ENCODE measurements at places on chromosomes 6 and 20.

GRCh38 chr6:151056230-151056907 is 183.4 kb upstream of the AKAP12 start:
- no peak for DNase-seq
- no peaks in the 10 kb centered on the region for H3K4me1 ChIP-seq
- no peaks in the 10 kb centered on the region for H3K27me3 ChIP-seq
- no peak overlapping the region for H3K4me3 ChIP-seq
- H3K36me3 ChIP-seq: no peaks in the 10 kb centered on the region
- H3K27ac ChIP-seq: no peak overlapping the region

GRCh38 chr20:18737140-18737539 is 76.4 kb upstream of the SCP2D1 start:
- no peak for DNase-seq
- no peaks in the 10 kb centered on the region for H3K4me1 ChIP-seq
- H3K4me3 ChIP-seq: no peak overlapping the region
- no peaks in the 10 kb centered on the region for H3K36me3 ChIP-seq
- no peaks in the 10 kb centered on the region for H3K27me3 ChIP-seq

DNA sequence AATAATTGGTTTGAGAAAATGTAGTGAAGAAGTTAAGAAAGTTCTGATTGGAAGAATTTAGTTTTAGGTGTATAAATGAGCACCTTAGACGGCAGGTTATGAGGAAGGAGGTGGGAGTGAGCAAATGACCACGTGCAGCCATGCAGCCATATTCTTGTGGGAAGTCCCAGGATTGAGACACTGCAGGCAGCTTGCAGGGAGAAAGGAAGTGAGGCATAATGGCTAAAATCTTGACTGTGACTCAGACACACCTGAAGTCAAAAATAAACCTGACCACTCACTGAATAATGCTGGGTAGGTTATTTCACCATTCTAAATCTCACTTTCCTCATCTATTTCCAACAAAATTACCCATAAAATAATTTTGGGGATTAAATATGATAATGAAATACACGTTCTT is 16.6 kb downstream of the DSE start:
- H3K4me1 ChIP-seq: peaks cover 59% of the 10 kb centered on the region
- H3K4me3 ChIP-seq: no peak overlapping the region
- no peak overlapping the region for H3K27ac ChIP-seq
- H3K36me3 ChIP-seq: no peaks in the 10 kb centered on the region

GRCh38 chr20:53606364-53606985 is 12.8 kb upstream of the ZNF217 start:
- H3K4me3 ChIP-seq: no peak overlapping the region
- peaks cover 26% of the 10 kb centered on the region for H3K4me1 ChIP-seq
- DNase-seq: no peak
- no peaks in the 10 kb centered on the region for H3K27me3 ChIP-seq
- H3K36me3 ChIP-seq: no peaks in the 10 kb centered on the region

DNA sequence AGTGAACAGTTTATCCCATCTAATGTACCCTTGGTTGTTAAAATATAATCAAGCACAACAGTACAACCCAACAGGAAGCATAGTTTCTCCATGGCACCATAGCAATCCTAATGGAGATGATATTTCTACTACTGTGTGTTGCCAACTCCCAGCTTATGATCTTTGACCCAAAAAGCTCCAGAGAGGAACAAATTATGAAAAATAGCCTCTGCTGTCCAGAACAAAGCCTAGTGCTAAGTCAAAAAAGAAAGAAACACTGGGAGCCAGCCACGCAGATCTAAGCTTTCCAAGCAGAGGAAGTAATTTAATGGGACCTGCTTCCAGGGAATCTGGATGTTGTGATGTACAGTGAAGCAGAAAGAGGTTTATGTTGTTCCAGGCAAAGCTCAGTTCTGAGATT is 52.2 kb upstream of the TASP1 start:
- H3K27me3 ChIP-seq: no peaks in the 10 kb centered on the region
- no peaks in the 10 kb centered on the region for H3K36me3 ChIP-seq
- peak overlapping the region; percentile 32 for H3K27ac ChIP-seq
- no peaks in the 10 kb centered on the region for H3K4me1 ChIP-seq

DNA sequence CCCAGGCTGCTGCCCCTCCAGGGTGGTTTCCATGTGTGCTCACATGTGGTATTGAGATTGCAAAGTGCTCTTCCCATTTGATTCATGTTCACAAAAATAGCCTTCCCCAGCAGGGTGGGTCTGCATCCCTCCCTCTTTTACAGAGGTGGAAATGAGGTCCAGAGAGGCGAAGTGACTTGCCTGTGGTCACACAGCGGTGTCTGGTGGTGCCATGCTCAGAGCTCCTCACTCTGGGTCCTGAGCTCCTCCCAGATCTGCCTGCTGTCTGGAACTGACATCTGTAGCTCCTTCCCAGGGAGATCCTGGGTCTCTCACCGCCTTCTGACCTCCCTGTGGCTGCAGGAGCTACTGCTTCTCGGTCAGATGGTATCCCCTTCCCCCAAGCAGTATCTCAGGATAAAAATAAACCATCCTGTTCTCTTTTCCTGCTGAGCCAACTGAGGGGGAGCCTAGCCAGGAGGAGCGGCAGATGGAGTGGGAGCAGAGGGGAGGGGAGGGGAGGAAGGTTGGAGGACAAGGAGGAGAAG is 11.9 kb downstream of the CD40 start:
- H3K4me1 ChIP-seq: no peaks in the 10 kb centered on the region
- no peak overlapping the region for H3K27ac ChIP-seq
- no peak for DNase-seq
- H3K36me3 ChIP-seq: peaks cover 25% of the 10 kb centered on the region

DNA sequence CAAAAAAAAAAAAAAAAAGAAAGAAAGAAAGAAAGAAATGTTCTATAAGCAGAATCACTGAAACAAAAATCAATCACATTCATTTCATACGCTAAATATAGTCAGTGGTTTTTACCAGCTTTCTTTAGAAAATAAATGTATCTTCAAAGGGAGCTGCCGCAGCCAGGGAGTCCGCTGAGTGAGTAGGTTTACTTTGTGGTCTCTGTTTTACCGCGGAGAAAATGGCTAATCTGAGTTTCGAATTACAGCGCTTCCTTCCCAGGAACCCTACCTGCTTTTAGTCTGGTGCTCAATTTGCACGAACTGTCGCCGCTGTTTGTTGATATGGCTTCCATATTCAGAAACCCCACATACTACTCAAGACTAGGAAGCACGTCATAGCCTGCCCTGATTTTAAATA is 102.4 kb downstream of the TFAP2A start:
- H3K4me1 ChIP-seq: no peaks in the 10 kb centered on the region
- H3K36me3 ChIP-seq: no peaks in the 10 kb centered on the region
- H3K4me3 ChIP-seq: no peak overlapping the region
- no peak for DNase-seq

DNA sequence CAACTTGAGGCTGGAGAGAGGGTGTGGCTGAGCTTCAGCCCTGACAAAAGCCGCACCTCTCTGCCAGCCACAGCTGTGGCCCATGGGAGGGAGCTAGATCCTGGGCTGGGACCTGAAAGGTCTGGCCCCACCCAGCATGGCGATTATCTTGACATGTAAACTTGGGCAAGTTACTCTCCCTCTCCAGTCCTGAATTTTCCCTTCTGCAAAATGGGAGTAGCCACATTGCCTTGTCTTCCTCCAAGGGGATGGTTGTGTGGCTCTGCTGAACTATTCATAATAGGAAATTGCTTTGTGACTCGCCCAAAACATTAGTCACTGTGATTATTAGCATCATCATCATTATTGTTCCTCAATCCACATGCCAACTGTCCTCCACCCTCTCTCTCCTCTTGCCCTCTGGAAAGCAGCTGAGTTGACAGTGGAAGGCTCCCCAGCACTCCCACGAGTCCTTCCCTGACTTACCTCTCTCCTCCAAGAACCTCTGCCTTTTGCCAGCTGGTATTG is 23.0 kb upstream of the RBPJL start:
- H3K27me3 ChIP-seq: no peaks in the 10 kb centered on the region
- H3K27ac ChIP-seq: no peak overlapping the region
- no peaks in the 10 kb centered on the region for H3K36me3 ChIP-seq
- H3K4me1 ChIP-seq: no peaks in the 10 kb centered on the region

GRCh38 chr6:2876210-2877056 is 26.7 kb downstream of the SERPINB9 start:
- peaks cover 48% of the 10 kb centered on the region for H3K4me1 ChIP-seq
- H3K36me3 ChIP-seq: no peaks in the 10 kb centered on the region
- no peaks in the 10 kb centered on the region for H3K27me3 ChIP-seq
- DNase-seq: peak; percentile 79
- peak overlapping the region; percentile 64 for H3K4me3 ChIP-seq

GRCh38 chr6:47000842-47001241 is 41.3 kb downstream of the ADGRF1 start:
- no peaks in the 10 kb centered on the region for H3K27me3 ChIP-seq
- H3K27ac ChIP-seq: no peak overlapping the region
- no peaks in the 10 kb centered on the region for H3K36me3 ChIP-seq
- no peaks in the 10 kb centered on the region for H3K4me1 ChIP-seq

GRCh38 chr20:10271494-10272219 is 53.0 kb downstream of the SNAP25 start:
- no peak overlapping the region for H3K4me3 ChIP-seq
- no peak overlapping the region for H3K27ac ChIP-seq
- H3K4me1 ChIP-seq: no peaks in the 10 kb centered on the region
- H3K36me3 ChIP-seq: no peaks in the 10 kb centered on the region

GRCh38 chr20:4956200-4956810 is 45.0 kb downstream of the SLC23A2 start:
- H3K27ac ChIP-seq: no peak overlapping the region
- no peaks in the 10 kb centered on the region for H3K27me3 ChIP-seq
- no peaks in the 10 kb centered on the region for H3K36me3 ChIP-seq
- no peak for DNase-seq
- no peak overlapping the region for H3K4me3 ChIP-seq
- H3K4me1 ChIP-seq: peaks cover 9% of the 10 kb centered on the region

GRCh38 chr6:34817446-34817845 is 25.6 kb downstream of the BLTP3A start:
- peaks cover 30% of the 10 kb centered on the region for H3K4me1 ChIP-seq
- H3K27ac ChIP-seq: no peak overlapping the region
- DNase-seq: no peak
- no peaks in the 10 kb centered on the region for H3K27me3 ChIP-seq
- peaks cover 10% of the 10 kb centered on the region for H3K36me3 ChIP-seq

- H3K27ac ChIP-seq: peak overlapping the region; percentile 39
- H3K27me3 ChIP-seq: no peaks in the 10 kb centered on the region
- H3K36me3 ChIP-seq: no peaks in the 10 kb centered on the region
These were observed 58.7 kb downstream of the ARHGAP18 start for GRCh38 chr6:129651291-129651691.

- H3K27me3 ChIP-seq: no peaks in the 10 kb centered on the region
- no peaks in the 10 kb centered on the region for H3K36me3 ChIP-seq
- H3K4me1 ChIP-seq: peaks cover 8% of the 10 kb centered on the region
- DNase-seq: no peak
- H3K27ac ChIP-seq: no peak overlapping the region
- H3K4me3 ChIP-seq: no peak overlapping the region
These were observed 78.2 kb upstream of the DST start for GRCh38 chr6:56720882-56721281.

DNA sequence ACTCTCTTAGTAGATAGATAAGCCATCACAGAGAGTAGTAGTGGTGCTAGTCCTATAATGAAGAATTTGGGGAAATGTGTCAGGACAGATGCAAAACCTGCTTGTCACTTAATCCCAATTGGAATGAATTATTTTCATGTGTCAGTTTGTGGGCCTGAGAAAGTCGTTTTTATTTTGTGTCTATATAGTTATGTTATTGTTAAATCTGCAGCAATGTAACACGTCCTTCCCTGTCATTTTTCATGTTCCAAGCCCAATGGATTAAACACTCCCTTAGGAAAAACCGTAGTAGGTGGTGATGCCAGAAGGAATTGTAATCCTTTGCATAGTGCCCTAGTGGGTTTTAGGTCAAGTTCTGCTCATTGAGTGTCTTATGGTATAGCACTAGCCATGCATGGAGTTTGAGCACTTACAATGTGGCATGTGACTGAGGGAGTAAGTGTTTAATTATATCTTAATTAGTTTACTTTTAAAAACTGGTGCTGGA is 105.9 kb upstream of the PRSS16 start:
- H3K27ac ChIP-seq: no peak overlapping the region
- H3K27me3 ChIP-seq: no peaks in the 10 kb centered on the region
- no peak overlapping the region for H3K4me3 ChIP-seq
- H3K36me3 ChIP-seq: peaks cover 4% of the 10 kb centered on the region
- H3K4me1 ChIP-seq: peaks cover 31% of the 10 kb centered on the region
- DNase-seq: no peak
